ENCODE measurements at places on chromosomes 1 and 21.

DNA sequence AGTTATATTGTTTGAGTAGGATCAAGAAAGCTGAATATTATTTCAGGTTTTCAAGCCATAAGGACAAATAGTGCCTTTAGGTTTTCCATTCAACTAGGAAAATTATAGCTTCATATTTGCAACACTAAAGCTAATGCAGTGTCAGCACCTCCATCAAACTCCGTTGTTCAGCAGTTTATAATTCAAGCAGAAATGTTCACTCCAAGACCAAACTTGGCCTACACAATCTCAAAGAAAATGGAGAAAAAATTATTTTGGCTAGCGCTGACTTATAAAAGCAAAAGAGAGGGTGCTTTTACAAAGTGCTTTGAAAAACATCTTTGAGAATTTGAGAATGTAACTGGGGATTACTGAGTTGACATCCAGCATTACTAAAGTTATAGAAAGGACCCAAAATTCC lies 1.4 kb downstream of the SPAG17 start:
- no peak for DNase-seq

- no peak for DNase-seq
Observed at GRCh38 chr1:206867716-206868115, 2.3 kb downstream of the IL20 start.

- DNase-seq, result peak; percentile 46
Observed at GRCh38 chr1:94951046-94951445, 24.1 kb upstream of the CNN3 start.

GRCh38 chr1:236951672-236952071 lies 52.6 kb downstream of the MT1HL1 start:
- no peak for DNase-seq

GRCh38 chr1:108054396-108054795 lies 89.4 kb upstream of the VAV3 start:
- no peak for DNase-seq

GRCh38 chr1:176735201-176735600 lies 272.2 kb downstream of the PAPPA2 start:
- DNase-seq, result no peak

- DNase-seq, result no peak
Observed at GRCh38 chr1:67563684-67564083, 121.3 kb upstream of the GADD45A start.

GRCh38 chr1:74528123-74528522 lies 15.7 kb upstream of the LRRC53 start:
- DNase-seq, result no peak

- no peak for DNase-seq
Observed at GRCh38 chr1:158933621-158934020, 2.3 kb downstream of the PYHIN1 start.

- DNase-seq, result peak; percentile 93
Observed at GRCh38 chr1:30888391-30888790, 20.2 kb downstream of the SDC3 start.

GRCh38 chr1:16903458-16903796 lies 7.6 kb downstream of the RNU1-2 start:
- DNase-seq, result no peak

DNA sequence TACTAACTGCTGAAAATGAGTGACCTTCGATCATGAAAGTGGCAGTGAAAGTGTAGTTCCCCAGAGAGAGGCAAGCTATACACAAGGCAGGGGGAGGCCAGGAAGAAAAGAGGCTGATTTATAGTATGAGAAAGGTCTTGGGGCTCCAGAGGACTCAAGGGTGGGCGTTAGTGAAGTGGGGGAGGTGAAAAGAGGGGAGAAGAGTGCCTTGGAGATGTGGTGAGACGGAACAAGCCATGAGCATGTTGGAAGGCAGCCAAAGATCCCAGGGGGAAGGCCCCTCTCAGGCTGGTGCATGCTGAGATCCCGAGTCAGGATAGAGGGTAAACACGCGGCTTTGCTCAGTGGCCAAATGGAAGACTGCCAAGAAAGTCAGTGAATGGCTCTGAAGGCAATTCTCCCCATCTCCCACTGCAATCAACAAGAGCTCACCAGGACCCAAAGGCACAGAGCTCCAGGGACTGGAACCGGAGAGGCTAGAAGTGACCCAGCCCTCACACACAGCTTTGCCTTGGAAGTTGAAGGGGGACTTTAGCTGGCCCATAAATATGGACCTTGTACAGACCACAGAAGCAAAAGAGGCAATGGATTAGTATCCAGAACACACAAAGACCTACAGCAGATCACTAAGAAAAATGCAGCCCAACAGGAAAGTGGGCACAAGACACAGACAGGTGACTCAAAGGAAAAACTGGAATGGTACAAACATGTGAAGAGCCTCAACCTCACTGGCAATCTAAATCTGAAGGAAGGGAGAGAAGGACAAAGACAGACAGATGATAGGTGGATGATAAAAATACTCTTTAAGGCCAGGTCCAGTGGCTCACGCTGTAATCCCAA lies 49.6 kb downstream of the HSF2BP start:
- DNase-seq, result no peak

GRCh38 chr1:42259059-42259738 lies 75.8 kb downstream of the FOXJ3 start:
- DNase-seq, result peak; percentile 24

DNA sequence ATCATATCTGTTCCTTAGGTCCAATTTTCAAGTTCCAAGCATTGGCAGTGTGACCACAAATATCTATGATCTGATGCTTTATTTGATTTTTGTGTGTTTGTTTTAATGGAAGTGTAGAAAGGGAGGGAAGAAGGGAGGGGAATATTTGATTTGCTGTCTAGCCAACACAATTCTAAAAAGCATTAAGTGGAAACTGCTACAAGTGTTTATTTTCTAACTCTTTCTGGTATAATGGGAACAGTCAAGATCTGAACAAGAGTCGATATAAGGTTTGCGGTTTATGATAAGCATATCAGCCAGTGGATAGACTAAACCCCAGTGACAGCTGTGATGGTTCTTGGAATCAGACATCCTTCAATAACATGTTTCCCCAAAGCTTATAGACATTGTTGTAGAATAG lies 267.8 kb upstream of the SNX7 start:
- DNase-seq, result no peak

- DNase-seq, result no peak
Observed at GRCh38 chr1:214330222-214330621, 49.3 kb downstream of the SMYD2 start.

DNA sequence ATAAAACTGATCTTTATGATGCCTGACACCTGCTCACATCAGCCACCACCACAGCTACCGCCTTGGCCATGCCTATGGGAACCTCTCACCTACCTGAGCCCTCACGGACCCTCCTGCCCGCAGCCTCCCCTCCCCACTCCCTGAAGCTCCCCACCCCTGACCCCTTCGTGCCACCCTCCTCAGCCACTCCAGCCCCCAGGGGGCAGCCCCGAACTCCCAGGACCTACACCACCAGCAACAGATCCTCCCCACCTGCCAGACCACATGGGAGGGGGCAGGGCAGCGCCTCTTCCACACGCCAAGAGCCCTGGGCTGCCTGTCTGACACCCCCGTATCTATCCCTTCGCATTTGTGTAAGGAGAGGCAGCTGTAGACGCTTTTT lies 14.2 kb upstream of the ARHGEF16 start:
- no peak for DNase-seq

Data from AG20443 (cell line).